ENCODE measurements at places on chromosomes 1 and 21.

DNA sequence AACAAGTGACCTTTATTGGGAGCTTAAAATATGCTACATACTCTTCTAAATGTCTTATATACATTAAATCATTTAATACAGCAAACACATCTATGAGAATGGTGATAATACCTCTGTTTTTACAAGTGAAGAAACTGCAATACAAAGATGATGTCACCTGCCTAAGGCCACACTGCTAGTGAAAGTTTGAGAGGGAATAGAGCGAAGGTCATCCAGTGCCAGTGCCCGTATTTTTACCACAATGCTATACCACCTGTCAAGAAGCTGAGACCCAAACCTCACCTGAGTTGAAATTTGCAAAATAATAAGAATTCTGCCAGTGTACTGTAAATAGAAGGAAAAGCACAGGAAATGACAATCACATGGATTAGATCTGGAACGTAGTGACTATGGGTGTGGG, 200.4 kb upstream of the TMPRSS15 start:
- no peak for DNase-seq

DNA sequence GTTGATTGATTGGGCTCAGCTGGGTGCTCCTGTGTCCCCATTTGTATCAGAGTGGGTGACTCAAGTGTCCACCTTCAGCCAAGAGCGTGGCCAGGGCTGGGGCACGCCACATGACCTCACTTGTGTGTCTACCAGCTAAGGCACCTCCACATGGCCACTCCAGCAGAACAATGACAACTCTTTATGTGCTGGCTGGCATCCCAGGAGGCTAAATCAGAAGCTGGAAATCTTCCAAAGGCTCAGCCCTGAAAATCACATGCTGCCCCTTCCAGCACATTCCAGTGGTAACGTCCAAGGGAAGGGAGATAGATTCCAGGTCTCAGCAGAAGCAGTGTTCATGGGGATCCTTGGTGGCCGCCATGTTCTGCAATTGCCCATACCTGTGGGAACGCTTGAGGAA, 585.5 kb downstream of the AJAP1 start:
- DNase-seq = no peak

- DNase-seq = no peak
Measured at GRCh38 chr1:112743174-112744008, 28.3 kb upstream of the PPM1J start.

DNA sequence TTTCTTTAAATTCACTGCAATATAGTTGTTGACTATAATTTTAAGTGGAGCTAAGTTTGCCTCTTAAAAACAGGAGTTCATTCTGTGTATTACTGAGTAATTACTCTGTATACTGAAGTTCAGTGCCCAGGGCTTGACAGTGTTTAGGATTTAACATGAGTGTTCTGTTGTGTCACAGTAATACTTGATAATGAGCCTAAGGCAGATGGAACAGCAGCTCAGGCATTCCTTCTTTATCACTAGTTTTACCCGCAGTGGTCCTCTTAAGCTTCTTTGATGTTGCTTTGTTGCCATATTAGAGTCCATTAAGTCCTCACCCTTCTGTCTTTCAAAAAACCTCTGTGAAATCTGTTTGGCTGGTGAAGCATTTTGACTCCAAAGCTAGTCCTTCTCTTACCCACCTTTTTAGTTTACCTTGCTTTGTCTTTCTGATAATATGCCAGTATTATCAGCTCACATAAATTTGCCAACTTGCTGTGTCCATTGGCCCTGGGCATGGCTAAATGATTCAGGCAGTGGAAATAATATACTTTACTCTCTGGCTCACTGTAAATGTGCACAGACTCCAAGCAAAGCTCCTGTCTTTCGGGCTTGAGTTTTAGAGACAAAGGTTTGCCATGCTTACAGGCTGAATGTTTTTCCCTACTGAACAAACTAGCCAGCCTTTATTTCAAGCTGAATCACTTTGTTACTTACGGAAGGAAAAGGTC, 17.7 kb downstream of the HIPK1 start:
- no peak for DNase-seq

- DNase-seq = no peak
Measured at GRCh38 chr1:67058761-67059160, 4.8 kb upstream of the SLC35D1 start.

- no peak for DNase-seq
Measured at GRCh38 chr1:185520188-185520920, 203.3 kb upstream of the IVNS1ABP start.

DNA sequence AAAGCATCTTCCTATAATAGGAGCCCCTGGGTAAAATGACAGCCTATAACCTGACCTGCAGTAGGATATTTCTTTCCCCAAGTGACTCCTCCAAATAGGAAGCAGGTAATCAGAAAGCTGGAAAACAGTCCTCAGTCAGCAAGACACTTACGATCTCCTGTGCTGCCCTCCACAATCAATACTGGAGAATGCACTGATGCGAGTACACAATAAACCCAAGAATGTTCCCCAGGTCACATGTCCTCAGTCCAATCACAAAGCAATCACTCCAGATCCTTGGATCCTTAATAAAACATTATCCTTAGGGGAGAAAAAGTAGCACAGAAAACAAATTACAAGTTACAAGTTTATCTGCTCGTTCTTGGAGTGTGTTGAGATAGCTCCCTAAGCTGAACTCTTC, 233.1 kb downstream of the SLC45A1 start:
- DNase-seq = no peak

DNA sequence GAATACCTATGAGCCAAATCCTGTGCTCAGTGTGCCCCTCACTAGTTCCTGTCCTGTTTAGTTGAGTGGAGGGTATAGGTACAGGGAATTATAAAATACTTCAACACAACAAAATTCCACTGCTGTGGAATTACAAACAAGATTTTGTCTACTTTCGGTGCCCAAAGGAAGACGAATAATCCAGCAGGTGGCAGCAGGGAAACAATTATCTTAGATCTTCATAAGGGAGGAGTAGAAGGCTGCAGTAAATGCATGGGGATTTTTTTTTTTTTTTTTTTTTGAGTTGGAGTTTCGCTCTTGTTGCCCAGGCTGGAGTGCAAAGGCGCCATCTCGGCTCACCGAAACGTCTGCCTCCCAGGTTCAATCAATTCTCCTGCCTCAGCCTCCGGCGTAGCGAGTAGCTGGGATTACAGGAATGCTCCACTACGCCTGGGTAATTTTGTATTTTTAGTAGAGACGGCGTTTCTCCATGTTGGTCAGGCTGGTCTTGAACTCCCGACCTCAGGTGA, 2.0 kb upstream of the PIP5K1A start:
- peak; percentile 54 for DNase-seq

DNA sequence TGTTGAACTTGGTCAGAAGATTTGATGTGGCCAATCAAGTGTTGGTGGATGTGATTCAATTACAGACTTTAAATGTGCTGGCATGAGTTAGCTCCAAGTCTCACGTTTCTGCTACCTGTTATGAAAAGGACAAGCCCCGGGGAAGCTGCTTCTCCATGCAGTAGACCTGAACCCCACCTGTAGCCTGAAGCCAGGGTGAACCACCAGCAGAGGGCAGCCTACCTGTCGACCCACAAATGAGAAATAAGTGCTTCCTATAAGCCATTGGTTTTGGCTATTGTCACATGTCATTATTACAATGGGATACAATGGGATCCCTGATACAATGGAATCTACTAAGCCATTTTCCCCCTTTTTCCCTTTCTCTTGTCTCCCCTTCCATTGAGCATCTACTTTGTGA, 230.2 kb downstream of the PRDM2 start:
- DNase-seq = peak; percentile 13

DNA sequence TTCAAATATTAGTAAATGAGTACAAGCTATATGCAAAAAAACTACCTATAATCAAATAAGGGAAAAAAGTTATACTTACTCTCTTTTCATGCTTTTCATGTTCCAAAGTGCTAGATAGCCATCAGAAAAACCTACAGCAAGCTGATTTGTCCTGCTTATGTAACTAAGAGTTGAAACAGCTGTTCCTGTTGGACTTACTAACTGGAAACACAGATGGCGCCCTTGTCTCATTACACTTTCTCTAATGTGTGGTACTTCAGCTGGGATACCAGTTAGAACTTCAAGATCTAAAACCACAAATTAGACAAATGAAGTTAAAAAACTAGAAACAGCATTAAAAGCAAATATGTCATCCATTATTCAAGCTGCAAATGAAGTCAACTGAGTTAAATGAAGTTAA, 24.3 kb downstream of the AHCTF1 start:
- no peak for DNase-seq

GRCh38 chr1:65255035-65255655, 54.2 kb upstream of the DNAJC6 start:
- no peak for DNase-seq

DNA sequence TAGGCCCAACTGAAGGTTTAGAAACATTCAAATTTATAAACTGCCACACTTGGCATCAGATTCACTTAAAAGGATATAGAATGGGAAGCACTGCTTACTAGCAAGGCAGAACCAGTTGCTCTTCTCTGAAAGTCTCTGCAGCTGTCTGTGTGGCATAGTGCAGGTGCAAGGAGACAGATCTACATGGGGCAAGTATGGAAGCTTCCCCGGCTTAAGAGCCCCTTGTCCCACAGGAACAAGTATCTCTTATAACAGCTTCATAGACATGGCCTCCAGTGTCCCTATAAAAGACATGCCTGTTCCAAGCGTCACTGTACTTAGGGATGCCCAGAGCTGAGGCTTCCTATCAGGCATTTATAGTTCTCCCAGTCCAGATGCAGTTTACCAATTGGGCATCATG, 26.5 kb downstream of the ZBTB8B start:
- DNase-seq = no peak

DNA sequence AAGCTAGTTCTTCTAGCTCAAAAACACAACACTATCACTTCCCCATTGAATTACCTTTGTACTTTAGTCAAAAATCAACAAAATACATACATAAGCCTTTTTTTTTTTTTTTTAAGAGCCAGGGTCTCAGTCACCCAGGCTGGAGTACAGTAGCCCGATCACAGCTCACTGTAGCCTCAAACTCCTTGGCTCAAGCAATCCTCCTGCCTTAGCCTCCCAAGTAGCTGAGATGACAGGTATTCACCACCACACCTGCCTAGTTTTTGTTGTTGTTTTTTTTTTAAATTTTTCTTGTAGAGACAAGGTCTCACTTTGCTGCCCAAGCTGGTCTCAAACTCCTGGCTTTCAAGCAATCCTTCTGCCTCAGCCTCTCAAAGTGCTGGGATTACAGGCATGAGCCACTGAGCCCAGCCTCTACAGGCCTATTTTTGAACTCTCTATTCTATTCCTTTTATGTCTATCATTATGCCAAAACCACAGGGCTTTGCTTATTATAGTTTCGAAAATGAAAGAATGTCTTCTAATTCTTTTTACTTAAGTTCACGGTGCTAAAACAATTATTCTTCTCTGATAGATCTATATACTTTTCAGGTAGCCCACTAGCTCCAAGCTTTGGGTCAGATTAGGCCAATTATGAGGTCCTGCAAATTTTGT, 29.6 kb downstream of the GPBP1L1 start:
- no peak for DNase-seq

DNA sequence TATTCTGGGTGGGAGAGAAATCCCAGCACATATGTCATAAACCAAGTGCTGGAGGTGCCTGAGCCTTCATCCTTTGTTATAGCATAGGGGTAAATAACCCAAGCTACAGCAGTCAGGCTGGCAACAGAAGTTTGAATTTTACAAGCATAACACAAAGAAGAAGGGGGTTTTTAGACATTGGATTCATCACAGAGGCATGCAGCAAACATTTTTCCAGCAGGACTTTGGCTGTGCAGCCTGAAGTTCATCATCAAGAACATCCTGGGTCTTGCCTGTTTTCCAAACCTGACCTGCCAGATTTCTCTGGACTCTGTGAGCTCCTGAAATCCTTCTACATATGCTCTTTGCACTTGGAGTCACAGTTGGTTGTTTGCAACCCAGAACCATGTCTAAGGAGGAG, 16.2 kb downstream of the PTGER3 start:
- DNase-seq = no peak

DNA sequence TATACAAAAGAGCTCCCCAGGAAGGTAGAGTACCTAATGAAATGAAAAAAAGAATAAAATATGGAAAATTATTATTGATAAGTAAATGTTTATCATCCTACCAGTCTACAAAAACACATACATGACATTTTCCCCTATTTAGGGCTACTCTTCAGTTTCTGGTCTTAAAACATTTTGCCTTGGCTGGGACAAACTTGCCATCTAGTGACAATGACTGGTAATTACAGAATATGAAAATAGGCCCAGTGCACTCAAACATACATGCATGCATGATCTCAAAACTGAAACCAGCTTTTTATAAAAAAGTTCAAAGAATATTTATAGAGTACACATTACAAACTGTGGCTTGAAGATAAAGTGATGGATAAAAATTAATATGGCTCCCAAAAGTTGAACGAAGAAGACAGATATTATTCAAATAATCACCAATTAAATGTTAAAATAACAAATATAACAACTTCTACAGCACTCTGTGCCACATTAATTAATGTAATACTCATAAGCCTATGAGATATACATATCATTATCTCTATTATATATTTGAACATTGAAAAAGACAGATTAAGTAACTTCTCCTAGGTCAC, 10.5 kb upstream of the RNPC3 start:
- DNase-seq = no peak

GRCh38 chr1:226972931-226973330, 32.8 kb downstream of the COQ8A start:
- DNase-seq = no peak

DNA sequence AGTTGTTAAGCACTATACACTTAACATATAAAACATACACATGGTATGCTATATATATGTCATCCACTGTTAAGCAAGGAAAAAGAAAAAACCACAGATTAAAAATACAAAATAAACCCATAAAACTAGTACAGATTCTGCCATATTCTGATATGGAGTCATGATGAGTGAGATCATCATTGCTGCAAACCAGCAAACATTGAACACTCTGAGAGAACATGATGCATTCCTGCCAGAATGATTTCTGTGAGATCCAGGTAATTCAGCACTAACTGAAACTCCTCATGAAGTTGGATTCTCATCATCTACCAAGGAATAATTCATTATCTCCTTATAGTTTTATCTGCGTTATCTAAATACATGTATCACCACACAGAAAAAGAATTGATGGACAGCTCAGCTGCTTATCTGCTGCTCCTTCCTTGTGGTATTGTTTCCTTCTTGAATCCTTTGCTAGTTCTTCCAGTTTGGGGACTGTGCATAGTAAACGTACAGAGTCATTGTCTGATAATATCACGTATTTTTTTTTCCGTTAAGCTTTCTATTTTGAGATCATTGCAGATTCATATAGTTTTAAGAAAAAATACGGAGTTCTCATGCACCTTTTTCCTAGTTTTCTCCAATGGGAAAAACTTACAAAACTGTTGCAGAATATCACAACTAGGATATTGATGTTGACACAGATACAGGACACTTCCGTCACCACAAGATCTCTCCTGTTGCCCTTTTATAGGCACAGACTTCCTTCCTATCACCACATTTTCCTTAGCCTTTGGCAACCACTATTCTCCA, 9.3 kb downstream of the RAB4A start:
- DNase-seq = no peak
